ENCODE measurements at places on chromosomes 5 and 9.

DNA sequence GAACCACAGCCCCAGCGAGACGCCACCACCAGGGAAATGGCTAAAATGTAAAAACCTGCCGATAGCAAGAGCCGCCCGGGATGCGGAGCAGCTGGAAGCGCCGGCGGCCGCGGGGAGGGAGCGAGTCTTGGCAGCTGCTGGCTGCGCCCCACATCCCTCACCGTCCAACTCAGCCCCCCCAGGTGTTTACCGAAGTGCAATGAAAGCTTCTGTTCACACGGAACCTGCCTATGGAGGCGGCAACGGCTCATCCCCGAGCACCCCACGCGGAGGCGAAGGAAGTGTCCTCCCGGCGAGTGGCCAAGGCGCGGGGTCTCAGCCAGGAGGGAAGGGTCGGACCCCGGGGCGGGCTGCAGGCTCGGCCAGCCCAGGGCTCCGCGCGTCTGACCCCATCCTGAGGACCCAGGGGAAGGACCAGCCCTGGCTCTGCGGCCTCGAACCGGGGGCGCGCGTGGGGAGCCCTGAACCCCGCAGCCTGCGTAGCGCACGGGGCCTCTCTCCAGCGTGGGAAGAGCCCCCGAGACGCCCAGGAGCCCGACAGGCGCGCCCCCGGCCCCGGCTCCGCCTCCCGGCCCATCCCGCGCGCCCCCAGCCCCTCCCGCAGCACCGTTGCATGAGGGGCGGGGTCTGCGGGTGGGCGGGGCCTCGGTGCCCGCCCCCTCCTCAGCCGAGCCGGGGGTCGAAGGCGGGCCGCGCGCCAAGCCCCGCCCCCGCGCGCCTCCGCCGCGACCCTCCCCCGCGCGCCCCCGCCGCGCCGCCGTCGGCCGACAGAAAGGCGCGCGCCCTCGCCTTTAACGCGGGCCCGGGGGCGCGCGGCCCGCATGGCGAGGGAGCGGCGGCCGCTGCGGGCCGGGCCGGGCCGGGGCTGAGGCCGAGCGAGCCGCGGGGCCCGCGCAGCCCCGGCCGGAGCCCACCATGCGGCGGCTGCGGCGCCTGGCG, at the start of gene DIPK1B:
Gene DIPK1B (plus strand): TSS at position 822 of the 939 bp plus-strand sequence. CDS start 94 bp downstream, at position 916.
- DNase-seq = peak; percentile 90

GRCh38 chr9:115680231-115680630, 473.4 kb upstream of the PAPPA start:
- DNase-seq = no peak

DNA sequence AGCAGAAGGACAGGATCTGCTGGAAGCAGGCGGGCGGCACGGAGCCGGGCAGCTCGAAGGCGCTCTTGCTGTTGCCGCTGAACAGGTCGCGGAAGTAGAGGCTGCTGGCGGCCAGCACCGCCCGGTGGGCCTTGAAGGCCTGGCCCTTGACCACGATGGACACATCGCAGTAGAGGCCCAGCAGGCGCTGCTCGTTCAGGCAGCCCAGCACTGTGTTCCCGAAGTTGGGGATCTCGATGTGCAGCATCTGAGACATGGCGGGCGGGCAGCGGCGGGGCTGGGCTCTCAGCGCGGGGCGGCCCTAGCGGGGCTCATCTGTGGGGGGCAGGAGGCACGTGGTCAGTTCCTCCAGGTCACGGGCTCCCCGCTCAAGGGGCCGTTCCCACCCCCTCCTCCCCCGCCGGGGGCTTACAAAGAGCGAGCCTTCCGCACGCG, 44.8 kb downstream of the NACC2 start:
- peak; percentile 48 for DNase-seq

DNA sequence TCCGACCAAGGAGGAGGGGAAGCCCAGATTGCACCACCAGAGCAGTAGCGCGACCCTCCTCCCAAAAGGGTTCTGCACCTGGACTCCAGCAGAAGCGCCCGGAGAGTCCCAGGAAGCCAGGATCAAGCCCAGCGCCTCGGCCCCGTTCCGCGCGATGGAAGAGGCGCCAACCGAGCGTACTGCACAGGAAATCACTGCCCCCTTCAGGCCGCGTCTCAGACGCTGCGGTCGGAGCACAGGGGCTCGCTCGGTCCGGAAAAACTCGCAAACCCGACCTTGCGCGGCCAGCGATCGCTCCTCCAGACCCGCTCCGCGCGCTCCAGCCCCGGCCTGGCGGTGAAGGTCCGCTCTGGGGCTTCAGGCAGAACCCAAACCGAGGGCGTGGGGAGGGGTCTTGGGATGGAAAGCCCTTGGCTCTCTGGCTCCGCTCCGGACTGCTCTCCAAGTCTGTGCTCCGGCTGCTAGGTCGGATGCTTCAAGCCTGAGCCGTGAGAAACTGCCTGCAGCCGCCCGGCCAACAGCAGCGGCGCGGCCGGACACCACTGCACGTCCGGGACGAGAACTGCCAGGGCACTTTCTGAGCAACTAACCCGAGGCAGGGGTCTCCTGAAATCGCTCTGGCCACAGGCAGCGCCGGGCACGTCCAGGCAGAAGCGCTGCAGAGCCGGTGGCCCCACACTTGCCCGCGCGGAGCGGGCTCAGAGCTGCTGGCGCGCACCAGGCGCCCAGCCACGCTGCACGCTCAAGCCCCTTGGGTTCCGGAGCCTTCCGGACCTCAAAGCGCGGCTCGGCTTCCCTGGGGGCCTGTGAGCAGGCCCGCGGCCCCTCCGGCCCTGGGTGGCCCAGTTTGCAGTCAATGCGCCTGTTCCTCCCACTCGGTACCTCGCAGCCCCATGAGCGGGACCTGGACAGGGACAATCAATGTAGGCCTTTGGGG, 1.3 kb downstream of the GABBR2 start:
- peak; percentile 94 for DNase-seq

DNA sequence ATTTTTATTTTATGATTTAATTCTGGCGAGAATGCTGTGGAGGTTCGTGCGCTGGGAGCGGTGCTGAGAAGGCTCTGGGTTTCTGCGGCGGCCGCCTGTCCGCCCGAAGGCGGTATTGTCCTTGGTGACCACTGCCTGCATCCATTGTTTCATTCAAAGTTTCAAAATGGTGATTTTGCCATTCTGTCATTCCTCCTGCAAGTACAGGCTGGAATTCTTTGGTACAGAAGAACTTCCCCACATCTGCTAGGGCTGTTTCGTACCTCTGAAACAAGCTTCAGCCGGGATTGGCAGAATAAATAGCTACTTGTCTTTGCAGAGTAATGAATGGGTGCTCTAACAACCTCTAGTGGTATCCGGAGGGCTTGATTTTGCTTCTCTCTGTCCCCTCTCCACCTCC, 112.6 kb upstream of the CACNA1B start:
- DNase-seq = no peak

GRCh38 chr5:127187706-127188105, 102.9 kb upstream of the MEGF10 start:
- DNase-seq = no peak

GRCh38 chr9:117783828-117784227, 79.6 kb downstream of the TLR4 start:
- DNase-seq = no peak

GRCh38 chr9:6611865-6612264, 33.7 kb downstream of the GLDC start:
- DNase-seq = no peak

DNA sequence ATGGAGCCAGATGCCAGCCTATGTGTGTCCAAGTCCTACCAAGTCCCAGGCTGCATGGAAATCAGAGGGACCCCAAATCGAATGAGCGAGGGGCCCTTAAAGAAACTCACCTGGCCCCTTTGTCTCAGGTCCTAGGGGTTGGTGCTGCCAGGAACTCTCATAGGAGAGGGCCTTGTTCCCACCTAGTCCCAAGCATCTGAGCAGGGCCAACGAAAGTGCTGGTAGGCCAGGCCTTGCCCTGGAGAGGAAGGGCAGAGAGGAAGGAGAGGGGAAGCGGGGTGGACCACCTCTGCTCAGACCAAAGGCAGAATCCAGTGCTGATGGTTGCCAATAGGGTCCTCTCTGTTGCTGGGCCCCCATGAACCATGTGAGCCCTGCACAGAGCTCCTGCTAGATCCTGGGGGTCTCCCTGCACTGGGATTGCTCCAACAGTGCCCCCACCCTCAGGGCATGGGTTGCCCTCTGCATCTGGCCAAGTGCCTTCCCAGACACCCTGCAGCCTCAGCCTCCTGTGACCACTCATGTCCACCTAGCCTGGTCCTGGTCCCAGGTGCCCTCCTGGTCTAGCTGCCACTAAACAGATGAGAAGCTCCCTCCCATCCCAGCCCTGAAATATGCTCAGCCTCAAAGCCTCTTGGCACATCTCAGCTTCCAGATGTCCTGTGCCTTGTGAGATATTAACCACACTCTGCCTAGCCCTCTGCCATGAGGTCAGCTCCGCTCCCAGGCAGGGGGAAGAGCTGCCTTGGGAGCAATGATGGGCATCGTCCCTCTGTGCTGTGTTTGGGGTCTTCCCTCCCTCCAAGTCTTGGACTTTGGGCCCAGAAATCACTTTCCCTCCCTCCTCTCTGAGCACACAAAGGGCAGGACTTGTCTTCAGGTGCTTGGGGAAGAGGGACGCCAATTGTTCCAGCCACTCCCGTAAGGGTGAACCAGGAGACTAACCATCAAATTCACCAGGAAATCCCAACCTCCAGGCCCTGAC, 109.6 kb downstream of the ADAMTS2 start:
- DNase-seq = no peak

GRCh38 chr5:8756498-8757084, 789.3 kb downstream of the SEMA5A start:
- DNase-seq = peak; percentile 71

DNA sequence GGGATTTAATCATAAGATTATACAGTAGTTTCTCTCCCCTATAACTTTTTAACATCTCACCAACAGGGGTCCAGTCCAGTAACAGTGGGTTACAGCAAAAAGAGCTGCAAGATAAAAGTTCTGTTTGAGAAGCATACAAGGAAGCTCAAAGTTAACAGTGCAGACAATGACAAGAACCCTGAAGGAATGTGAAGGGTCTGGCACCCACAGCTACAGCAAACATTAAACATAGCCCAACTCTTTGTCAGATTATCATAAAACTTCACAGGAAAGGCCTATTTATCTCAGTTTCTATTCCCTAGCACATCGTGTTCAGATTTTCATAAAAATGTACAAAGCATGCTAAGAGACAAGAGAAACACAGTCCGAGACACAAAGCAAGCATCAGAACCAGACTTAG, 309.4 kb downstream of the DIRAS2 start:
- DNase-seq = no peak

- no peak for DNase-seq
Observed at GRCh38 chr9:101792475-101792874, 54.0 kb upstream of the GRIN3A start.

DNA sequence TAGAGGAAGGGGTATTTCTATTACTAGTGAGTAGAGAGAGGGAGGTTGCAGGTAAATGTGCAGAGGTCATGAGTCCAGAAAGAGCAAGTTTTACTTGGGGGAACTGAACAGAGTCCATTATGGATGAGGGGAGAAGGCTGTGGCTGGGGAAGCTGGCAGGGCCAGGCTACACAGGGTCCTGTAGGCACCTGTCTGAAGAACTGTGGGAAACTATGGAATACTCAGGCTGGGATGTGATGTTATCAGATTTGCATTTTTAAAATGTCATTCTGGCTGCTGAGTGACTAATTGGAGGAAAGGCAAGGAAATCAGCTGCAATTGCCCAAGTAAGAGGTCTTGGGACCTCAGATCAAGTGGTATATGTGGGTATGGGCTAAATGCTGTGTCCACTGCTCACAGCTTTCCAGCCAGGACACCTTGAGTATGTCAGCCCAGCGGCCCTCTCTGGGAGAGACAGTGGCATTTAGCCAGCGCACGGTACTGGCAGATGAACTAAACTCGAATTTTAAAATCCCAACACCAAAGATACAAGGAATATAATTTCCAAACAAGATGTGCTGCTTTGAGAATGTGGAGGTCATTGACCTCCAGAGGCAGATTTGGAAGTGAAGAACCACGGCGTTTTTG, 49.1 kb downstream of the FGF1 start:
- no peak for DNase-seq

DNA sequence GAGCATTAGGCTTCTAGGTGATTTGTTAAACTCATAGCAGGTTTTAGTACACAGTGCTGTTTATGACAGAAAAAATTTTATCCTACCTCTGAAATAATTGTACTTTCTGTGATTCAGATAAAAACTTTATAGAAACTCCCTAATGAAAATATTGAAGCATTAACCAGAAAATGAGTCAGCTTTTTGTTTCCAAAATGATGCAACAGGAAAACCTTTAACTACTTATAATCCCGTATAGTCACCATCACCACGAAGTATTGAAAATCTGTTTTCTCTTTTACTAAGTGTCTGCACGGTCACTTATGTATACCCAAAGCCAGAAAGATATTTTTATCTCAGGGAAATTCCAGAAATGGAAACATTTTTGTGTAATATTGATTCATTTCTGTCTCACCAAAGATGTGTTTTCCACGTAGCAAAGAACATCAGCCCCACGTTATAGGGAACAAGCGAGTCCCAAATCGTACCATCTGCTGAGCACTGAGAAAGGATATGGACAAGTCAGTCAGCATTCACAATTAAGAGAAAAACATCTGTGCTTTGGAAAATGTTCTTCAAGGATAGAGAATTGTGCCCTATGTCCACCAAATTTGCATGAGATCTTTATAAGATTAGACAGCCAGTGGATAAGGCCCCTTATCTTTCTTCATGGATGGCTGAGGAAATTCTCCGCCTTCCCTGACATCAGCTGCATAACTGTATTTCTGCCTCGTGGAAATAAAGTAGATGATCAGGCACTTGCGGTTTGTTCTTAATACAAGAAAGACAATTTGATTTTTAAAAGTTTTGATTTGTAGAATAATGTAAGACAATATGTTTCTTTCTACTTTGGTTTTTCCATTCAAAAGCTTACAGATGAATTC, 41.9 kb downstream of the TNFAIP8 start:
- no peak for DNase-seq

DNA sequence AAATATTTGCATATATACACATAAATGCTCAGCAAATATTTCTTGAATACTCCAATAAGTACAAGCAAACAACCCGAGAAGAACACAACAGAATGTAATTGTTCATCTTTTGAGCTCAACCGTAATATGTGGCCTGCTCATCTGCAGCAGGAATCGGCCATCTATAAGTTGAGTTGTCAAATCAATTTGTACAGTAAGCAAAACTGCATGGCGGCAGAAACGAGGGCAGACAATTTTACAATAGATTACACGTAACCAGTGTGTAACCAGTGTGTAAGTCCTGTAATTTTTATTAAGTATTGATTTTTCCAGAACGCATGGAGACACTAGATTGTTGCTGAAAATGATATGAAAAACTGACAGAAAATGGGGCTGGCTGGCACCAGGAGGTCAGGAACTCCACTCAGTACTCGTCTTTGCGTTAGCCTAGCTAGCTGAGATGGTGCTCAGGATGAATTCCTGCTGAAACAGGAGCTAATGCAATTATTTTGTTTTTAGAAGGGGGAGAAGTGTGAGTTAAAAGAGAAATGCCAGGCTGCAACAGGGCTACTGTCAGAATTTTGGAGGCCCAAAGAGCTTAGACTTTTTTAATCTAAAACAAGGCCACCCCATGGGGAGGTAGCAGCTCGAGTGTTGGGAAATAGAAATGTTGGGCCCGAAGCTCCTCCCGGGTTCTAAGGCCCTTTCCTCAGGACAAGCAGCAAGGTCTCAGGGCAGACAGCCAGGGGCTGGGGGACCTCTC, 682 bp downstream of the DHX29 start:
- no peak for DNase-seq

DNA sequence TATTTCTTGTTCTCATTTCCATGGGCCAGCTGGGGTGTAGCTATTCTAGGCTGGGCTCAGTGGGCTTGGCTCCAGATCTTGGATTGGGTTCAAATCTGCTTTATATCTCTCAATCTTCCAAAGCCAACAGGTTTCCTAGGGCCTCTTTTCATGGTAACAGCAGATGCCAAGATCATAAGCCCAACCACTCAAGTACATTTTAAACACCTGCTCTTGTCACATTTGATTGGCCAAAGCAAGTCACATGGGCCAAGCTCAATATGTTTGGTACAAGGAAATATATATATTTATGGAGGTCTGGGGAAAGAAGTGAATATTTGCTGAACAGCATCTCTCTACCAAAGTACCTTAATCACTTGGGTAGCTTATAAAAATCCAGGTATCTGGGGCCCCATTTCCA, 49.5 kb downstream of the MRRF start:
- DNase-seq = no peak

All from neural progenitor cell (in vitro differentiated cells).